ENCODE measurements at places on chromosomes 4 and X. TPM values are rescaled to one million over a fixed set of nuclear protein-coding genes. Genes with fewer than 3 reads are reported as not detected.
A peak's percentile ranks its signal among the peaks of the same experiment; 100 is the strongest.

The TLR2 gene
- 3.5 TPM for total RNA-seq

- DNase-seq = no peak
Observed at GRCh38 chr4:74181219-74181618, 23.3 kb downstream of the MTHFD2L start.

DNA sequence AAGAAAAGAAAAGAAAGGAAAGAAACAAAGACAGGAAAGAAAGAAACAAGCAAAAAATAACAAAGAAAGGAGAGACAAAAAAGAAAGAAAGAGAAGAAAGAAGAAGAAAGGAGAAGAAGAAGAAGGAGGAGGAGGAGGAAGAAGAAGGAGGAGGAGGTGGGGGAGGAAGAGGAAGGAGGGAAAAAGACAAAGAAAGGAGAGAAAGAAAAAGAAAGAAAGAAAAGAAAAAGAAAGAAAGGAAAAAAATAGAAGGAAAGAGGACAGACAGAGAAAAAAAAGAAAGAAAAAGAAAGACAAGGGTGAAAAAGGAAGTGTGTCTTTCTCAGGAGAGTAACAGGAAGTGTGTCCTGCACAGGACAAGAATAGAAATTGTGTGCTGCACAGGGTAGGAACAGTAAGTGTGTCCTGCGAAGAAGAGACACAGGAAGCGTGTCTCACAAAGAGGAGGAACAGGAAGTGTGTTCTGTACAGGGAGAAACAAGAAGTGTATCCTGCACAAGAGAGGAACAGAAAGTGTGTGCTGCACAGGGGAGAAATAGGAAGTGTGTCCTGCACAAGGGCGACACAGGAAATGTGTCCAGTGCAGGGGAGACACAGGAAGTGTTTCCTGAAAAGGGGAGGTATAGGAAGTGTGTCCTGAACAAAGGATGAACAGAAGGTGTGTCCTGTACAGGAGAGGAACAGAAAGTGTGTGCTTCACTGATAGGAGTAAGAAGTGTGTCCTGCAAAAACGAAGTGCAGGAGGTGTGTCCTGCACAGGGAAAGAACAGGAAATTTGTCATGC is 101.2 kb downstream of the ARSF start:
- DNase-seq = no peak

GRCh38 chr4:85147481-85148076 is 181.1 kb upstream of the WDFY3 start:
- DNase-seq = peak; percentile 59

DNA sequence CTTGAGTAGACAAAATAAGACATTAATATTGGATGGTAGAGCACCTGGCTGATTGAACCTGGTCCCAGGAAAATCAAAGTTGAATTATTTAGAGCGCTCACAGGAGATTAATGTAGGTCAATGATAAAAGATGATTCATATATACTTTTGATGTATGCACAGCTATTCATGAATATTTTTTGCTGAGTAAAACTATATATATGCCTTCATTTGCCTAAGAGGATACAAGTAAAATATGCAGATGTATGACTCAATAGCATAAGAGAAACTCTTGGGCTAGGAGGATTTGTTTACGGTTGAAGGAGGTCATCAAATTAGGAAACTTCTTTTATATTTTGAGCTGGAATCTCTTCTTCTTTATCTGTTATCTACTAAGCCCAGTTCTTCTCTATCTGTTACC is 202.7 kb upstream of the HS3ST1 start:
- DNase-seq = no peak

The TGIF2LX gene
- total RNA-seq = not detected

DNA sequence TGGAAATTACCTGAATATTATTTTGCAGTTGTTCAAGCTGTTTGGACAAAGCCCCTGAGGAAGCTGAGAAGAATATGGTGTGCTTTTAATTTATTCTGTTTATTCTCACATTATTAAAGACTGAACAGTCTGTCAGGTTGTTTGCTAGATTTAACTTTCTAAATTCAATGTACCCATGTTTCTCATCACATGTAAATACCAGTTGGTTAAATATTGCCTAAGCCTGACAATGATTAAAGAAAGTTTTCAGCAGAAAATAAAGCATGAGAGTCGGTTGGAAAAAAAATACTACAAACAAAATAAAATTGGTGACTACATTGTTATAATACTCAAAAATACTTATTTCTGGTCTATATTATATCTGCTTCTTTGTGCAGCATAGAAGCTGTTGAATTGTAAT is 1974.7 kb downstream of the ARAP2 start:
- DNase-seq = no peak

The ATP1B4 gene
- not detected for total RNA-seq

Measured in Right ventricle myocardium superior (tissue), 1 donor.